Stimulated activated CD8-positive, alpha-beta memory T cell treated with anti-CD3 and anti-CD28 coated beads, Interleukin-15, amount 100 ng/mL, for 24 hours (primary cell): ENCODE measurements at places on chromosomes 5 and 9.

DNA sequence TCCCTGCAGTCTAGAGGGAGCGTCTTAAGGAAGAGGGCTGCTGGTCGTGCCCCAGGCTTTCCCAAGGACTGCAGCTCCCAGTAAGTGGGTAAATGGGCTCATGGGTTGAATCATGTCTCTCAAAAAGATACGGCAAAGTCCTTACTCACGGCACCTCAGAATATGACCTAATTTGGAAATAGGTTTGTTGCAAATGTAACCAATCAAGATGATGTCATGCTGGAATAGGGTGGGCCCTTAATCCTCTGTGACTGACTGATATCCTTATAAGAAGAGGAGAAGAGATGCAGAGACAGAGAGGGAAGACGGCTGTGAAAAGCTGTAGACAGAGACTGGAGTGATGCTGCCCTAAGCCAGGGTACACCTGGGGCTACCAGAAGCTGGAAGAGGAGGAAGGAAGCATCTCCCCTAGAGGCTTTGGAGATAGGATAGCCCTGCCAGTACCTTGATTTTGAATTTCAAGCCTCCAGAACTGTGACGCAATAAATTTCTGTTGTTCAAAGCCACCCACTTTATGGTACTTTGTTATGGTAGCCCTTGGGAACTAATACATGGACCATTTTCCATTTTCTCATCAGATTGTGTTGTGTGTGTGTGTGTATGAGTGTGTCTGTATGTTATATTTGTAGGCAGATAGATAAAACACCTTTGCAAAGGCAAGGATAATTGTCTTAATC lies 15.0 kb downstream of the GALNT10 start:
- no peak for DNase-seq

DNA sequence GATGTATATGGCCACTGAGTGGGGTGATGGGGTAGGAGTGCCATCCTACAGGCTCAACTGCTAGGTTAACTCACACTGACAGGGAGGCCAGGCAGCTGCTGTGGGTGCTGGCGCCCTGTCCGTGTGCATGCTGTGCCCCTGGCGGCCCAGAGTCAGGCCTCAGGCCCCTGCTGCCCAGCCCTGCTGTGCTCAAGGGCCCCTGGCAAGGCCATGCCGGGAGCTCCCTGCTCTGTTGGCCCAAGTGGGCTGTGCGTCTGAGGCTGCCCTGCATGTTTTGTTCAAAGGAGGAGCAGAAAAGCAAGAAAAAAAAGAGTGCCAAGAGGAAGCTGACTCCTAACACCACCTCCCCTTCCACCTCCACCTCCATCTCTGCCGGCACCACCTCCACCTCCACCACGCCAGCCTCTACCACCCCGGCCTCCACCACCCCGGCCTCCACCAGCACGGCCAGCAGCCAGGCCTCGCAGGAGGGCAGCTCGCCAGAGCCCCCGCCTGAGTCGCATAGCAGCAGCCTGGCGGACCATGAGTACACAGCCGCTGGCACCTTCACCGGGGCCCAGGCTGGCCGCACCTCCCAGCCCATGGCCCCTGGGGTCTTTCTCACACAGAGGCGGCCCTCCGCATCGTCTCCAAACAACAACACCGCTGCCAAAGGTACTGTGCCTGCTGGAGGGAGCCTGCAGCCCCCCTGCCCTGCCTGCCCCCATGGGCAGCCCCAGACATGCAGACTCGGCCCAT lies 100.1 kb downstream of the PHF2 start:
- no peak for DNase-seq

GRCh38 chr5:38316544-38317224 lies 58.3 kb downstream of the EGFLAM start:
- no peak for DNase-seq

GRCh38 chr5:97297704-97298091 lies 114.7 kb upstream of the RIOK2 start:
- no peak for DNase-seq

DNA sequence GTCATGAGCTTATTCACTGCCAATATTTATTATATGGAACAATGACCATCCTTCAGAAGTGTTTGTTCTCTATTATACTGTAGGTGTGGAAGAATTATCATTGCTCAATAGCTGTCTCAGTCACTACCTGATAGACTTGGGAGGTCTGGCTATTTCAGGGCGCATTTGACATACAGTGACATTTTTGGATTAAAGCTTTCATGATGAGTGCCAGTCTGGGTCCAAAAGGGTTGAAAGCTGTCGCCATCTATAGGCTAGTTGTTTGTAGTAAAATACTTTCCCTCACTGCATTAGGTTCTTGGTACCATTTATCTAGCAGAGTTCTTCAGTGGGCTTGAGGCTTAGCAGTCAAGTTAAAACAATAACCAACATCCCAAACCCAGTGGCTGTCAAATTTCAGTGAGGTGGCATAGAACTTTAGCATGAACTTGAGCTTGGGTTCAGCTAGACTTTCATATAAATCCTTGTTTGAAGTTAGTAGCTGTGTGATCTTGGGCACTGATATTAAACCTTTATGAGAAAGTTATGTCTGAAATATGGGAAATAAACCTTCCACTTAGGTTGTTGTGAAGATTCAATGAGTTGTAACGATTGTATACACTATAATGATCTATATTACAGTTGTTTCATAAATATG lies 110.5 kb upstream of the CDKN2B start:
- no peak for DNase-seq

- DNase-seq = no peak
Measured at GRCh38 chr5:68251386-68251785, 35.8 kb downstream of the PIK3R1 start.

- no peak for DNase-seq
Measured at GRCh38 chr9:9091387-9091786, 1291.8 kb upstream of the DMAC1 start.

DNA sequence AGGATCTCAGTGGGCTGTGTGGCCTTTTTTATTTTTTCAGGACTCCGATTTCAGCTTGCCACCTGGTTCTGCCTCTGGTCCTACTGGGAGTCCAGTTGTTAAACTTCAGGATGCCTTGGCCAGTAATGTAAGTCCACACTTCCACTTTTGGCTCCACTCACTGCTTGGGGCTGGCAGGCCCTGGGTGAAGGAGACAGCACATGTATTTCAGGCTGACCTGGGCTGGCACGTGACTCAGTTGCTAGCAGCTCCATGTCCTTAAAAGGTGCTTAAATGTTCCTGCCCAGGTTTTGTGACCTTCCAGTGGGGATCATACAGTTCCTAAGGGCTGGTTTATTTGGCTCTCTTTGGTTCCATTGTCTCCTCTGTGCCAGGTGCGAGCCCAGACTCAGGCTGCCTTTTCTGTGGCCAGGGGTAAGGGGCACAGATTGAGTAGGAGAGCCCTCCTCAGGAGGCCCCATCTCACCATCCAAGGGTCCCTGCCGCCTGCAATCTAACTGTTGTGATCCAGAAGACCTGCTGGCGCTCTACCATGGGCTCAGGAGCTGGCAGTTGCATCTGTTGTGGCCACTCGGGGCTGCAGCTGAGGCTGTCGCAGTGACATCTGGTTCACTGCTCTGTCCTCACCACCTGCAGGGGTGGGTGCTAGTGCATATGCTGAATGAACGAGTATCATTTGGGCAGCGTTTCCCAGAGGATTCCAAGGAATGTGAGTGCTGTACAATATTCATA lies 19.2 kb upstream of the POMT1 start:
- DNase-seq = no peak

DNA sequence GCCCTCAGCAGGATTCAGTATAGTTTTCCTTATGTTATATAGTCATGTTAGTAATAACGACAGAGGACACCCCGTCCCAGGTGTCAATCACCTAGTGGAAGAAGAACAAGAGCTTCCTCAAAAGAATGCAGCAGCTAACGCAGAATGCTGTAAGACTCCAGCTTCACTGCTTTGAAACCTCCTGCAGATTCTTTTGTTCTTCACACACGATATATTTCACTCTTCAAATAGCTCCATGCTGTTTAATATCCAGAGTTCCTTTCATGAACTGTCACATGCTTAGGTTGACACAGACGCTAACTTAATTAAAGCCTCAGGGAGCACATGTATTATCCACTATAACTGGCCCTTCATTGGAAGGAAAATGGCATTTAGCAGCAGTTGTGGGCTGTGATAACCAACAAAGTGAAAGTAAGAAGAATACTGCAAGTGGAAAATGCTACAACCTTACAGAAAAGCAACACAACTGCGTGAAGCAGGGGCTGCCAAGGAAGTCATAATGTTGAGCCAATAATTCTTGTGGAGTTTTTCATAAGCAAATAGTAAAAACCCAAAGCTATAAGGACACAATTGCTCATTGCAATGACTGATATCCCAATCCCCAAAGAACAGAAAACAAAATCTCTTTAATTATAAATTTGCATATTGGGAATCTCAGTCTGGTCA lies 387.5 kb downstream of the PLK2 start:
- DNase-seq = no peak

DNA sequence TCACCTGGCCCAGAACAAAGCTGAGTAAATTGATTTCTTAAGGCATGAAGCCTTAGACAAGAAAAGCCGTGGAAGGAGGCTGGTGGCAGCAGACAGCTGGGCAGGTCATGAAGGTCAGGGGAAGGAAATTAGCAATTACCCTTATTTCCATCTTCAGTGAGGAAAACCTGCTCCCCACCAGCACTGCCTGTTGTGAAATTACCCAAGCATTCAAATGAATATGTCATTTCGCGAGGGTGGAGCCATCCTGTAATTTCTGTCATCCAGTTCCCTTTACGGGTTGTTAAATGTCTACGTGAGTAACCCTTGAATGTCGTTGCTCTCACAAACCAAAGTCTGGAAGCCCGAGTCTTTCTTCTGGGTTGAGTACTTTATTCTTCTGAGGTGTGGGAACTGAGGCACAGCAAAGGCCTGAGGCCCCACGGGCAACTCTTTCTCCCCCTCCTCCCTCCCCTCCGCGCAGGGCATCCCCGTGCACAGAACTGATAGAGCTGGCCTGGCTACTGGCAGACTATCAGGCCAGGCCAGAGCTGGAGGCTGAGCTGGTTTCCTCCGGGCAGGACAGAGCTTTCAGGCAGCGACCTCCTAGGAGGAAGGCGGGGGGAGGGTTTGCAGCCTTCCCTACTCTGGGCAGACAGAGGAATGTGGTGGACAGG lies 22.0 kb upstream of the AK3 start:
- no peak for DNase-seq

DNA sequence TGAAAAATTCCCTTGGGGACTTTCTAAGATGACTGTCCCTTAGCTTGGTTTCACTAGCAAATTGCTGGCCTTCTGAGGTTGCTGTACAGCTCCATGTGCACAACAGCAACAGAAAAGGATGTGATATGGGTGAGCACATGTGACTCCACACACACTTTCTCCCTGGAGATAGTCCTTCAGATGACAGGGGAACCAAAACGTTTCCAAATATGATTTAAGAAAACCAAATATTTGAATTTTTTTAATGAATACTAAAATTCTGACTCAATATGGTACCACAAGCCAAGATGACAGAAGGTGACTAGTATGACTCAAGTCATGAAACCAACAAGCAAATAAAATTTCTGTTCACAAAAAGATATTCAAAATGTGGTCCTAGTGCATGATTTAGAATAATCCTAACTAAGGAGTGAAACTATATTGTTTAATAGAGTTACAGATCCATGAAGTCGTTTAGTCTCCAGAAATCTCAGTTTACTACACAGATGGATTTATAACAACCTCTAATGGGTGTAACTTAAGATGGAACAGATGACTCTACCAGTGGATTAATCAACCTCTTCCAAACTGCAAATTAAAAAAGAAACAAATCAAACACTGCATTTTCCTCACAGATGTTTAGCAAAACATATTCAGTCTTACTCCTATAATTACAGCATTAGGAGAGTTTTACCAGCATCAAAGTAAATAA lies 144.8 kb upstream of the PIK3R1 start:
- no peak for DNase-seq

DNA sequence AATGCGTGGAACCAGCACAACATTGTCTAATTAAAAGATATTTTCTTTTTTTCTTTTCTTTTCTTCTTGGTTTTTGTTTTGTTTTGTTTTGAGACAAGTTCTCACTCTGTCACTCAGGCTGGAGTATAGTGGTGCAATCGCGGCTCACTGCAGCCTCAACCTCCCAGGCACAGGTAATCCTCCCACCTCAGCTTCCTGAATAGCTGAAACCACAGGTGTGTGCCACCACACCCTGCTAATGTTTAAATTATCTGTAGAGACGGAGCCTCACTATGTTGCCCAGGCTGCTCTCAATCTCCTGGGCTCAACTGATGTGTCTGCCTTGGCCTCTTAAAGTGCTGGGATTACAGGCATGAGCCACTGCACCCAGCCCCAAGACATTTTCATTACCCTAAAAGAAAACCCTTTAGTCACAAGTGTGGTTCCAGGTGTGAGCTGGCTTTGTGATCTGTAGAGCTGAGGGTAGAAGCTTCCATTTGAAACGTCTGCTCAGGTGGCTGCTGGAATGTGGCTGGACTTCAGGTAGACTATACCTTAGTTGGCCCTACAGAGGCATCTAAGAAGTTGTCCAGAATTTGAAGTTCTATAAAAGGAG lies 19.1 kb upstream of the NEK6 start:
- no peak for DNase-seq

DNA sequence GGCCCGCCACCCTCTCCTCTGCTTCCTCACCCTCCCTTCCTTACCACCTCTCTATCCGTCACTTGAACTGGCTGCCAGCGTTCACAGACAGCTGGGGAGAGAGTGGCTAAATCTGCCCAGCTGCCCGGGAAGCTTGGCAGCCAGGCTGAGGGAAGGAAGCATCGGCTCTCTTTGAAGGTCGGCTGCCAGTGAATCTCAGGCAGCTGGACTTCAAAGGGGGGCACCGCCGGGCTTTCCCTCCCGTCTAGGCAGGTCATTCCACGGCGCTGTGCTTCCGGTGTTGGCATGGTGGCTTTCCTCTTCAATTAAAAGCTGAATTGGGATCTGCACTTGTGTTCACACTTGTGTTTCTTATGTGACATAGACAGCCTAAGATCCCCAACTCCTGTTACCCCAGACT lies 174.0 kb downstream of the GDNF start:
- DNase-seq = no peak

- DNase-seq = no peak
Measured at GRCh38 chr9:13734601-13735000, 455.1 kb upstream of the MPDZ start.

DNA sequence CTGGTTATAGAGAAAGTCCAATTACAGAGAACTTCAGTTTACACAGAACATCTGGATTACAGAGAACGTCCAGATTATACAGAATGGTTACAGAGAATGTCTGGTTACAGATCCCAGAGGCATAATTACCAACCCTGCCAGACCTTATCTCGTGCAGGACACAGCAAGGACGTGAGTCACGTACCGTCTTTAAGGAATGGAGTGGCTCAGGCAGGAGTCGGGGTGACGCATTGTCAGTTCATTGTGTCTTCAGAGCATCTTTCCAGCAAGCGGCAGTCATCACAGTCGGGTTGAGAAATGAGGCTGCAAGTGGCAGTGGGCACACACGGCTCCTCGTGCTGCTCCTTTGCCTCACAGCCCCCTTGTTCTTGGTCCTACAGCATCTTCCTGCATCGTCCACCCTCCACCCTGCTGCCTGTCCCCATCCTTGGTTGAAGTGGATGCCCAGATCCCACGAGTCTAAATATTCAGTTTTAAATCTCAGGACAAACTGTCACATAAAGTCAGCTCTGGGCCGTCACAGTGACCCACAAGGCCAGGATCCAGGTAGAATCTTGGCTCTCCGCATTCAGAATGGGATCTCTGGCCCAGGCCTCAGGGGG lies 30.0 kb upstream of the SLC6A19 start:
- DNase-seq = no peak
